Stimulated activated naive CD4-positive, alpha-beta T cell treated with Interleukin-2 at 50 U/mL for 16 hours (primary cell): ENCODE measurements at places on chromosomes 1 and 21.

DNA sequence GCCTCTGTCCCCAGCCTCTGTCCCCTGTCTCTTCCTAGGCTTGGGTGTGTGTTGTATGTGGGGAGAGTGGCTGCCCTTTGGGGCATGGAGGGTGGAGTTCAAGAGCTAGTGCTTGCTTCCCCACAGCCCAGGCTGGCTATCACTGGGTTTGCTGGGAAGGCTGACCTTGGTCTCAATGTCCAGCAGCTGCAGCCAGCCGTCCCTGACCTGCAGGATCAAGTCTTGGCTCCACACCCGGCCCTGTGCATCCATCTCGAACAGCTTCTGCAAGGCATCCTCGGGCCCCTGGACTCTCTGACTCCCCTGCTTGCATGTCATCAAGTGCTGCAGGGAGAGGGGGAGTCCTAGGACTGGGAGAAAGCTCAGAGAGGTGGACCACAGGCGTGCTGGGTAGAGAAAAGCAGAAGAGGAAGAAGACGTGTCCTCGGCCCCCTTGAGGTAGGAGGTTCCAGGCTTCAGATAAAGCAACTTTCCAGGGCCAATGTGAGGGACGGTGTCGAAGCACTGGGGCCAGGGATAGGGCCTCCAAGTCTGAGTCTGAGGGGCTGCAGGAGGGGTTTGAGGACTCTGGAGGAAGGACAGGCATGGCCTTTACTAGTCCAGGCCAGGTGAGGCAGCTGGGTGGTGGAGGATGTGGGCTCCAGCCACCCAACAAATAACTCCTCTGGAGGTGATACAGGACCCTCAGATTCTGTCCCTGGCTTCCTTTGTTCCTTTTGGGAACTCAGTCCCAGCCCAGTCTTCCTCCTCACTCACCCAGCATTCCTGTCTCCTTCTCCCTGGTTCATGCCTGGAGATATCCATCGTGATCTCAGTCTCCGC is 4.0 kb downstream of the EPS8L3 start:
- DNase-seq = no peak

DNA sequence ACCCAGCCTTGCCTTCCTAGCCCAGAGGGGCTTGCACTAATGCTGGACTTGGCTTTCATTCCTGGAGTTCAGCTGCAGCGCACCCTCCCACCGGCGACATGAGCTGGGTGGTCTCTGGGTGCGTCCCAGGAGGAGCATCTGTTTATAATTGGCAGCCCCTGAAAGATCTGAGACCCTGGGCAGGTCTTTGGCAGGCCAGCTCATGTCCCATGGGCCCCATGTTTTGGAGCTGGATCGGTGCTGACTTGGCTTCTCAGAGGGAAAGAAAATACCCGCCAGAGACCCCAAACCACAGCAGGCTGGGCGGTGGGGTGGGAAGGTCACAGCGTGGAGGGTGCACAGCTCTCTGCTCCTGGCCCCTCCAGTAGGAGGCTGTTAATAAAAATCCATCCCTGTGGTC is 29.3 kb downstream of the DHRS3 start:
- DNase-seq = no peak

DNA sequence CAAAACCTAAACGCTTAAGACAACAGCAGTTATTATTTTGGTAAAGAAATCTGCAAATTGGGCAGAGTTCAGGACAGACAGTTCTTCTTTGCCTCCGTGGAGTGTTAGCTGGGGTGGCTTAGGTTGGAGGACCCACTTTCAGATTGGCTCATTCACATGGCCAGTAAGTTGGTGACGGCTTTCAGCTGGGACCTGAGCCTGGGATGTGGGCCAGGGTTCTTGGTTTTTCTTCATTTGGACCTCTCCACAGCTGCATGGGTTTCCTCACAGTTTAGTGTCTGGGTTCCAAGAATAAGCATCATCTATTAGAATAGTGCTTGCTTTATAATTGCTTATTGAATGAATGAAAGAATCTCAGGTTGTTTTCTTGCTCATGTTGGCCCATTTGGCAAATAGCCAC is 72.2 kb downstream of the ATF6 start:
- DNase-seq = no peak

GRCh38 chr21:28751176-28751575 is 241.5 kb downstream of the LTN1 start:
- DNase-seq = no peak

DNA sequence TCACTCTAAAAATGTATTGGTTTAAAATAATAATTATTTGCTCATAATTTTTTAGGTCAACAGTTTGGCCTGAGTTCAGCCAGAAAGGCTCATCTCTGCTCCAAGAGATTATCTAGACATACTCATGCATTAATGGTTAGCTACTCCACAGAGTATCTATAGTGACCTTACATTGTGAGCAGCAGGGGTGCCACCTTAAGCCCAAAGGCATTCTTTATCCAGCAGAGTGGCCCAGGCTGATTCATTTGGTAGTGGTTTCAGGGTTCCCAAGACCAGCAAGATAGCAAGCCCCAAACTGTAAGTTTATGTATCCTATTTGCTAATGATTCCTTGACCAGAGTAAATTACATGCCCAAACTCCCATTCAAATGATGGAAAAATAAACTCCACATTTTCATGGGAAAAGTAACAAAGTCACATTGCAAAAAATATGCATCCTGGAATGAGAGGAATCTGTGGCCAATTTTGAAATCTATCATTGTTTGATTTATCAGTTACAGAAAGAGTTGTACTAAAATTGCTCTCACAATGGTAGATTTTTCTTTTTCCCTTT is 182.6 kb upstream of the KCNK2 start:
- DNase-seq = no peak

- DNase-seq = no peak
These were observed 35.4 kb downstream of the AK2 start for GRCh38 chr1:33001282-33001681.

- DNase-seq = no peak
These were observed 2.7 kb downstream of the CHI3L1 start for GRCh38 chr1:203183828-203184227.

DNA sequence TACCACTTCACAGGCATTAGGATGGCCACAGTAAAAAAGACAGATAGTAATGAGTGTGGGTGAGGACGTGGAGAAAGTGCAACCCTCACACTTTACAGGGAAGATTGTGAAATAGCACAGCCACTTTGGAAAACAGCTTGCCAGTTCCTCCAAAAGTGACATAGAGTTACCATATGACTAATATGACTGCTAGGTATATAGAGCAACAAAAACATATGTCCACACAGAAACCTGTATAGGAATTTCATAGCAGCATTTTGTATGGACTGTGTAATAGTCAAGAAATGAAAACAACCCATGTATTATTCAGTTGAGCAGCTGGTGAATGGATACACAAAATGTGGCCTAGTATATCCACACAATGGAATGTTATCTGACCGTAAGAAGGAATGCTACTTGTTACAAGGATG is 30.4 kb upstream of the LBR start:
- no peak for DNase-seq

GRCh38 chr1:246199086-246199645 is 307.9 kb downstream of the SMYD3 start:
- DNase-seq = no peak

DNA sequence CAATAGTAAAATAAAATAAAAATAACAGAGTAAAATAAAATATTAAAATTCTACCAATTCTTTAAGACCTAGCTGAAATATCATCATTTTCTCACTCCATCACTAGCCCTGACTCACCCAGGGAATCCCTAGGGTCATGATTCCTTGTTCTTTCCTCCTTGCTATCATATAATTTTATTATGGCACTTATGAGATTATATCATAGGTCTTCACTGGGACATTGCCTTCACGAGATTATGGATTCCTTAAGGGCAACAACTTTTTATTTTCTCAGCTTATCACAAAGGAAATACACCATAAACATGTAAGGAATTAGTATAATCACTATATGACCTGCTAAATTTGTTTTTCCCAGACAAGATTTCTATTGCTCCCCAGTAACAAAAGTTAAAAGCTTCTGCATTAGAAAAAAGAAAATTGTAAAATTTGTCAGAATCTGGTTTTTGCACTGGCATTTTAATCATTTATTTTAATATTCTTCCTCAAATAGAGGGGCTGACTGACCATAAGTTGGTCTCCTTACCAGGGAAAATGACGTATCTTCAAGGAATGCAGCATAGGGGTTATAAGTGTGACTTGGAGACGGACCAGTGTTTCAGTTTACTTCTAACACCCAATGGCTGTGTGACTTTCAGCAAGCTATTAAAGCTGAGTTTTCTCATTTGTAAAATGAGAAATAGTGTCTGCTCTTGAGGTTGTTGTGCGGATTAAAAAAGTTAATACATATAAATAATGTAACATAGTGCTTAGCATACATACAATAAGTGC is 8.8 kb upstream of the CLCA4 start:
- DNase-seq = no peak

GRCh38 chr21:37195059-37195458 is 72.1 kb downstream of the VPS26C start:
- DNase-seq = no peak

DNA sequence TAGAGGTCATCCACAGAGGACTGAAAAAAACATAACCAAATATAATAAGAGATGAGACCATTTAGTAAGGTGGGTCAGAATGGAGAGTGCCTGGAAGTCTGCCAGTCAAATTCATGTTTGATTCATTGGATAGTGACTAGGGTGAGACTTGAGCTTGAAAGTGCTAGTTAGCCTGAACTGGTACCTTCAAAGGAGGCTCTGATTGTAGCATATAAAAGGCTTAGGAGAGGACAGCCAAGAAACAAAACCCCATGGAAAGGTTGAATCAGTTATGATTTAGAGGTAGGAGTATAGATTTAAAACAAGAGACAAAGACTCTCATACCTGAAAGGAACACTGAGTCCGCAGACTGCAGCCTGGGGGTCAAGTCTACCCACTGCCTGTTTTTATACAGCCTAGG is 44.4 kb upstream of the LRRC8C start:
- DNase-seq = no peak

DNA sequence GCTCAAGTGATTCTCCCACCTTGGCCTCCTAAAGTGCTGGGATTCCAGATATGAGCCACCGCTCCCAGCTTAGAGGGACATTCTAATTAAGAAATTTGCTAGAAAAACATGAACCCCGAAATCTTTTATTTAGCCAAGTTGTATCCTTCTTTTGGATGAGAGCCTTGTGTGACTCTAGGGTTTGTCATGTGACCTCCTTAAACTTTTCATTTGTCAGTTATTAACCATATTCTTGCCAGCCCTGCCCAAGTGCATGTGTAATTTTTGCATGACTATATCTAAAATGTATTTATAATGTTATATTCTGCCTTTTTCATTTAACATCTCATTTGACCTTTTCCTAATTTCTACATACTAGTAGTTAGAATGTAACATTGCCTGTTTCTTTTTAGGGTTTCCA is 1.9 kb downstream of the UTP25 start:
- no peak for DNase-seq

DNA sequence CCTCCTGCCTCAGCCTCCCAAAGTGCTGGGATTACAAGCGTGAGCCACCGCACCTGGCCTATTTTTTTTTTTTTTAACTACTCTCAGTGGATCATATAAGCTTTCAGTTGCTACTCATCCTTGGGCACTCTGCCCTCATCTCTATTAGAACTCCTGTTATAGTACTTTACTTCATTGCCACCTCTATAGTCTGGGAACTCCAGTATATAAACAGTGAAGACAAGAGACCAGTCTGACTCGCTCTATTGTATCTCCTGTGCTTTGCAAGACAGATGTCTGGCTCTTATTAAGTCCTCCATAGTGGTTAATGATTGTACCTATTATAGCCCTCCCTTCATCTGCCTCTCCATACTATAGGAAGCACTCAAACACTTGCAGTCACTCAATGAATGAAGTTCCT is 15.1 kb downstream of the KHDRBS1 start:
- no peak for DNase-seq

- no peak for DNase-seq
These were observed 53.9 kb downstream of the NR5A2 start for GRCh38 chr1:200081151-200081968.
